HTR-8/SVneo (cell line): ENCODE measurements at places on chromosomes 16 and 17.

DNA sequence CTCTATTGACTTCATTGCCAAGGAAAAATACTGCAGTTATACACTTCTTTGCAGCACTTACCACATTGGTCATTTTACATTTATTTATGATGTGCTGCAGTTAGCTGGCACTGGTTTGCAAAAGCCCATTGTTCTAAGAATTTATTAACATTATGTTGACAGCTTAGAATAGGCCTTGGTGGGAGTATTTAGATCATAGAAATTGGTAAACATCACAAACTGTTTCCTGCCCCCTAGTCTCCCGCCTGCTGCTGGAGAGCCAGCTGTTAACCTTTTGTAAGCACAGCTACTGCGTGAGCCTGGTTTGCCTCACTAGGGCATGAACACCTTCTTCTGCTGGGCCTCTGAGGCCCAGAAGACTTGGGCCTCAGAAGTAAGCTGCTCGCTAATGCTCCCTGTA, 651.4 kb upstream of the GOT2 start:
- no peak for DNase-seq

DNA sequence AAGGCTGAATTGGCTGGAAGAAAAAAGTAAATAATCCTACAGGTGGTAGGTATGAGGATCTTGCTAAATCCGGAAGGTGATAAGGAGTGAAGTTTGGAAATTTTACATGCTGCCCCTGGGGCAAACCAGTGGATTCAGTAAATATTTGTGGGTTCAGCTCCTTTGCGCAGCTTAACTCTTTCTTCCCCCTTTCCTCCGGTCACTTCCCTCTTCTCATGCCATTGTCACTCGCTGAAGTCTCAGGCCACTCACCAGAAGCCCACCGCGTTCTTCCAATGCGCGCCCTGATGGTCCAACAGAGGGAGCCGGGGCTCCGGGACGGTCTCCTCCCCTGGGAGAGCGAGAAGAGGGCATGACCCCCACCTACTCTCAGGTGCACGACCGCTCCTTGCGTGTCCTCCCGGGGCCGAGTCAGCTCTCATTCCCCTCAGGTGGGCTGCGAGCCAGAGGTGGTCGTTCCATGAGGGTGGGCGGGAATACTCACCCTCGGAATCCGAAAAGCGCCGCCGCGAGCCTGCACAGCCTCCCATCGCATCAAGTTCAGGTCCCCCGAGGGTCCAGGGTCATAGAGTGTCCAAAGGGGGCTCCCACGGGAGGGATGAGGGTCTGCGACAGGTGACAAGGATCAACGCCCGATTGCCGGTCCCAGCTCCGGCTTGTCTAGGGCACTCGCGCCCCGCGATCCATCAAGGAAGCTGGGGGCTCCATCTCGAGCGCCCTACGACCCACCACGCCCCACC, 474 bp downstream of the CLN3 start:
- peak; percentile 27 for DNase-seq

DNA sequence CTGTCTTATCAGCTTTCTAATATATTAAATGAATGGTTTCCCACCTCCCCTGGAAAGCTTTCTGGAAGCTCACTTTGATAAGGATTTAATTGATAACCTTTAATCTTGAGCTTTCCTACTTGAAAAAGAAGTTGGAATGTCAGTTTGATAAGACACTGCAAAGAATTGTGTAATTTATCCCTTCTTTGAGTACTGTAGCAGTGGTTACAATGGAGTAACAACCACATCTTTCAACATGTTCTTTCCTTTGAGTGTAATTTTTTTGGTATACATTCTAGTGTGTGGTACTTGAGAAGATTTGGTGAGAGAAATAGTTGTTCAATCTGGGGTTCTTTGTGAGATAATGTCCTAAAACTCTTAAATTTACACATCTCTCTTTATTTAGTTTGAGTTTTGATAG, 43.4 kb downstream of the CPD start:
- DNase-seq = no peak

DNA sequence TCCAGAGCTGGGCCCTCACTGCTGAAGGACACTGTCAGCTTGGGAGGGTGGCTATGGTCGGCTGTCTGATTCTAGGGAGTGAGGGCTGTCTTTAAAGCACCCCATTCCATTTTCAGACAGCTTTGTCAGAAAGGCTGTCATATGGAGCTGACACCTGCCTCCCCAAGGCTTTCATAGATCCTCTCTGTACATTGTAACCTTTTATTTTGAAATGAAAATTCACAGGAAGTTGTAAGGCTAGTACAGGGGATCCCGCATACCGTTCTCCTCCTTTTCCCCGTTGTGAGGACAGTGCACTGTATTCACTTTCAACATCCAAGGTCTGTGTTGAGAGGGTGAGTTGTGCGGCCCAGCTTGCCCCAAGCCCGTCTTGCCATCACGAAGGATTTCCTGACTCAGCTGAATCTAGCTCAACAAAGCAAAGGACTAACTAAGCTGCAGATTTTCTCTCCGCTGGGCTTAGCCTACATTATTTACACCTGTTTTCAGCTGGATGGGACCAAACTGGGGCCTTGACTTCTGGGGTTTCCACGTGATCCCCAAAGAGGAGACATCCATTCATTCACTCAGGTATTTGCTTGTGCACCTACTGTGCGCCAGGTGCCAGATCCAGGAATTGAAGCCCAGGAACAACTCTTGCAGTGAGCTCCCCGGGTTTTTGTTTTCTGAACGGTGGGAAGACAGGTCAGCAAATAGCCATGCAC, 5.2 kb upstream of the TMEM235 start:
- DNase-seq = no peak

DNA sequence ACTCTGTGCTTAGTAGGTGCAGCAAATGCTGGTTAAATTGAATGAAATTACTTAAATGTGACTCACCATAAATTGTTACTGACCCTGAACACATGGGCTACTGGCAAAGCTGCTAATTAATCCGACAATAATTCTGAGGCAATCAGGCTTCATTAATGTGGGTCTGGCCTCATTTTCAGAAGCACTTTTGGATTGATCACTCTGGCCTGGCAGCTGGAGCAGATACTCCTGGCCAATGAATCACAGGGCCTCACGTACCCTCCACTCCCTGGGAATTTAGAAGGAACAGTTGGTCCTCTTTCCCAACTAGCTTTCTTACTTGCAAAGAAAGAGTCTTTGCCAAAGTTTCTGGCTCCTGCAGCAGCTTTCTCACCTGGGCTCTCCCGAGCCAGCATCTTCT, 162.0 kb upstream of the ZKSCAN2 start:
- no peak for DNase-seq

DNA sequence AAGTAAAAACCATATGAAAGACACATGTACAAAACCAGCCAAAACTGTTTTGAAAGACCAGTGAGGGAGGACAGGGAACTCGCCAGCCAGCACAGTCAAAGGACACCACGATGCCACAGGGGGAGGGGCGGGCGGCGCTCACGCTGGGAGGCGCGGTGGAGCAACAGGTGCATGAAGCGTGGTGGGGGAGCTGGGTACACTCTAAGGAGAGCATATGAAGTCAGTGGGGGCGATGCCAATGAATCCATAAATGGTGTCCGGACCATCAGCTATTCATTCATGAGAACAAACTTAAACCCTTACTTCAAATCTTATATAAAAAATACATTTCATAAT, 101.0 kb upstream of the DNAH17 start:
- DNase-seq = no peak

GRCh38 chr17:77225265-77225664, 84.5 kb downstream of the SEC14L1 start:
- DNase-seq = no peak

DNA sequence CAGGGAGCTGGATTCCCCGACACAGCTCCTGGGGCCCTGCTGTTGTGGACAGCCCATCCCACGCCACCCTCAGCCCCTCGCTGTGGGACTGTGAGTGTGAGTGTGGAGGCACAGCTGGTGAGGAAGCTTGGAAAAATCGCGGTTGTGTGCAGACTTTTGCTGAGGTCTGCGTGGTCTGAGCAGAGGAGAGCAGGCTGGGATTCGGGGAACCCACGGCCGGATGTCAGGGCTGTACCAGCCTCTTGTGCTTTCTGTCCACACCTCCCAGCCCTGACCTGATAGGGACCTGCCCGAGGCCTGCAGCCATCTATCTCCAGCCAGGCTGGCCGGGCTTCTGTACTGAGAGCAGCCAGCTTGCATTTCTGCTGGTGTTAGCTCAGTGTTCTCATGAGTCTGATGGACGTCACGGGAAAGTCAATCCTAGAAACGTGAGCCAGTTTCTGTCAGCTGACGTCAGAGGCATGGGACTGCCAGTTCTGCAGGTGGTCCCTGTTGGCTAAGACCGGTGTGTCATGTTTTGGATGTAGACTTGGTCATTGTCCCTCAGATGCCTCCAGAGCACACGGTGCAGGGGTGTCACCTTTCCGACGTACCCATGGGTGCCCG, 72.8 kb upstream of the ZNF750 start:
- no peak for DNase-seq

GRCh38 chr17:66695098-66695497, 139.8 kb upstream of the CACNG5 start:
- DNase-seq = no peak

DNA sequence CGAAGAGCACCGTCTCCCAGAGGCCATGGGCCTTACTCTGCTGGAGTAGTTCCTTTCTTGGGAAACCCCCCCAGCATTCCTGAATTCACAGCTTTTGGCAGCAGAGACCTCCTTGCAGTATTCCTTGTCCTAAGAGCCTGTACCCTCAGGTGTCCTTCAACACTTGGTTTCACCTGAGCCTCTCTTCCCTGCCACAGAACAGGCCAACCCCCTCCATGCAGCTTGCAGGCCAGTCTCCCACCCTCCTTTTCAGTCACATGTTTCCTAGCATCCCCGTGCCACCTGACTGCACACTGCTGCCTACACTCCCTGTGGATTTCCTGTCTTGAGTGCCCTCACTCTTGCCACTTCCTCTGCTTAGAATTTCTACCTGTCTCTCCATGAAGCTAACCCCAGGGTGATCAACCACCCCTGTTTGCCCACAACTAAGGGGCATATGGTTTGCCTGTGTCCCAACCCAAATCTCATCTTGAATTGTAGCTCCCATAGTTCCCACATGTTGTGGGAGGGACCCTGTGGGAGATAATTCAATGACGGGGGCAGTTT, 65.5 kb downstream of the DYNLRB2 start:
- no peak for DNase-seq

DNA sequence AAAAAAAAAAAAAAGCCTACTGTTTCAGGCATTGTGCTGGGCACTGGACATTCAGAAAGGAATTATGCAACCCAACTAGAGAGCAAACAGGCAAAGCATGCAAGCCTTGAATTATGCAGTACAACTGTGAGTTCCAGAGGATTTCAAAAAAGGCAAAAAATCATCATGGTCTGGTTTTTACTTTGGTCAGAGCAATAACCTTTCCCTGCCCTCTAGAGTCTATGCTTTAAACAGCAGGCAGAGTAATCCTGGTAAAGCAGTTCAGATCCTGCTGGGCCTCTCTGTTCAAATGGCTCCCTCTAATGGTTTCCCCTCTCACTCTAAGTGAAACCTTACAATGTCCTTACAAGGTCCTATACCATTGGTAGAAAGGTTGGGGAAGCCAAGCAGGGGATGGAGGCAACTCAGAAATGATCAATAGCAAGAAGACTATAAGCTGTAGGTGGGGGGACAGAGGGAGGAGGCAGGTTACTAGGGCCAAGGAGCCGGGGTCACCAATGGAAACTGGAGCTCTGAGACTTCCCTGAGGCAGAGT, 4.6 kb upstream of the TAF15 start:
- peak; percentile 89 for DNase-seq

- DNase-seq = no peak
These were observed 12.2 kb downstream of the CD2BP2 start for GRCh38 chr16:30342751-30343490.

- no peak for DNase-seq
These were observed 8.9 kb upstream of the NME1 start for GRCh38 chr17:51144266-51145022.

DNA sequence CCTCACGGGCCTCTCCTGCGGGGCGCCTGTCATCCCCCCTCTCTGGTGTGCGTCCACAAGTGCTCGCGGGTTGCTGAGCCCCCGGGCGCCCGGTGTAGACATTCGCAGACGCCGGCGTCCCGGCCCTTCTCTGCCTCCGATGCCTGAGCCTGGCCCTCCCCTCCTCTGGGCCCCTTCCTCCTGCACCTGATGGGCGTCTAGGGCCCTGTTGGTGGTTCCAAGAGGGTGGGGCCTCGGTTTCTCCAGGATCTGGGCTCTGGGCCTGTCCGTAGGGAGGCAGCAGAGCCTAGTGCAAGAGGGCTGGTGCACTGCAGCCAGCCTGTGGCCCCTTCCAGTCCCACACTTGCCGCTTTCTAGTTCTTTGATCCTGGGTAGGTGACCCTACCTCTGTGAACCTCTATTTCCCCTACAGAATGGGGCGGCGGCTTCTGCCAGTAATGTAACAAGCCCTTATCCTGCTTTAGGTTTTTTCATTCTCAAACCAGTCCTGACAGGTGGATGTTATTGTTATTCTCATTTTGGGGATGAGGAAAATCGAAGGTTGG, 623 bp downstream of the E4F1 start:
- DNase-seq = peak; percentile 34

DNA sequence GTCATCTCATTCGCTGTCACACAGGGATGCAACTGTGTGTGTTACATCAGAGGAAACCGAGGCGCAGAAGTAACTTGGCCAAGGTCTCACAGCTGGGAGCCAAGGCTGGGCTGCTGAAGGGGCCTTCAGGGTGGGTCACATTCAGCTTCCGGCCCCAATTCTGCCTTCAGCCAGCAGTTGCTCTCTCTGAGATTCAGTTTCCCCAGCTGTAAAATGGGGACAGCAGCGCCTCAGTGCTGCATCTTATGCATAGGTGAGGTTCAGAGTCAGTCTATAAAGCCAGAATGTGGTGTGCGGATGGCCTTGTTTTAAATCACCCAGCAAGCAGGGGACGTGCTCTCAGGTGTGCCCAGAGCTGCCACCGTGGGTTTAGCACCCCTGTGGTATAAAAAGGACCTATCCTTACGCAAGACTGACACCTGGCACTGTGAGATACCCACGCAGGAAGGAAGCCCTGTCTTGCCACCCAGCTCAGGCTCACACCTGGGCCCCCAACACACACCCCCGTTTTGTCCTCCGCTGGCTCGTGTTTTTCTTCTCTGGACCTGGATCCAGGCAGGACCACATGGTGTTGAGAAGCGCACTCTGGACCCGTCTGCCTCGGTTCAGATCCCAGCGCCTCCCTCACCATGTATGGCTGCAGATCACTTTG, 94.6 kb upstream of the GSE1 start:
- DNase-seq = no peak

DNA sequence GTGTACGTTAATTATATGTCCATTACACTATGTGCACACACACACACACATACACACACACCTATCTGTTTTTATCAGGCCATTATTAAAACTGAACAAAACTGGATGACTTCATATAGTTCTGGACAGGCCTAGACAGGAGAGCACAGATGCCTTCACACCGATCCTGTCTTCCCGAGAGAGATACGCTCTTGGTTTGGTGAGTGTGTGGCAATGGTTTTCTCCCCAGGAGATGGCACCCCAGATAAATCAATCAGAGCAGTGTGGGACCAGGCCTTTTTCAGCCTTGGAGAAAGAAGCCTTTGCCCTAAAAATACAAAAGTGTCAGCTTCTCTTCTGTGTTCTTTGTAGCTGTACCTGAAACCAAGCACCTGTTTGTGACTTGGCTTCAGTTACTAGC, 83.7 kb downstream of the CPPED1 start:
- no peak for DNase-seq
